Lower lobe of right lung (tissue), 2 donors: ENCODE measurements at places on chromosomes 2 and 18. TPM values are rescaled to one million over a fixed set of nuclear protein-coding genes. Genes with fewer than 3 reads are reported as not detected.
A peak's percentile ranks its signal among the peaks of the same experiment; 100 is the strongest.

DNA sequence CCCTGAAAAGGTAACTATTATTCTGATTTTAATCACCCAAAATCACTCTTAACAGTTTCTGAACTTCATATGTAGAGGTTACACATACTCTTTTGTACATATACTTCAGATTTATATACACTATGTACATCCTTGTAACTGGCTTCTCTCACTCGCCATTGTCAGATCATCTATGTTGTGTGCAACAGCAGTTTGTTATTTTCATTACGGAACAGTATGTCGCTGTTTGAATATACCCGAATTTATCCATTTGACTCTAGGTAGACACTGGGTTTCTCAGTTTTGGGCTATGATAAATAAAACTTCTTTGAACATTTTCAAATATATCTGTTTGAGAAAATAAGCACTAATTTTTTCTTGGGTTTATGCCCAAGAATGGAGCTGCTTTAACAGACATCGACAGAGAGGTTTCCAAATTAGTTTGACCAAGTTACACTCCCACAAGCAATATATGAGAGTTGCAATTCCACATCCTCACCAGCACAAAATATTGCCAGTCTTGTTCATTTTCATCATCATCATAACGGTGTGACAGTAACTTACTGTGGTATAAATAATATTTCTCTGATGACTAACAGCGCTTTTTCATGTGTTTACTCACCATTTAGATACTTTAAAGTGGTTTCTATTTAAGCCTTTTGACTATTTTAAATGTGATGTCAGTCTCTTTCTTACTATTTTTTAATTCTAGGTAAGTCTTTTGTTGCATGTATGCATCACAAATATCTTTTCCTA, 80.9 kb downstream of the SMC6 start:
- DNase-seq: no peak
- H3K27me3 ChIP-seq: no peaks in the 10 kb centered on the region
- H3K27ac ChIP-seq: no peak overlapping the region
- no peak overlapping the region for H3K4me3 ChIP-seq
- H3K36me3 ChIP-seq: peaks cover 34% of the 10 kb centered on the region

The CMPK2 gene
- total RNA-seq: 43.3 TPM

The KIAA2012 gene
- total RNA-seq: 2.8 TPM

The HNRNPA3 gene
- total RNA-seq: 132 TPM

DNA sequence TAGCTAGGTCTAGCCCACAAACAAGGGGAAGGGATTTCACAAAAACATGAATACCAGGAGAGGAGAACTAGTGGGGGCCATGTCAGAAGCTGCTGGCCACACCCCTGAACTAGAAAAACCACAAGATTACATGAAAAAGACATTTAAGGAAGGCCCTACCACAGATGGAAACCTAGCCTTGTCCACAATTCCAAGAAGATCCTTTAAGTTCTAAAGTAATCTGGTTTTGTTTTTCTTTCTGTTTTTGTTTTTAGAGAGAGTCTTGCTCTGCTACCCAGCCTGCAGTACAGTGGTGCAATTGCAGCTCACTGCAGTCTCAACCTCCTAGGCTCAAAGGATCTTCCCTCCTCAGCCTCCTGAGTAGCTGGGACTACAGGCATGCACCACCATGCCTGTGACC, 34.2 kb upstream of the CAB39 start:
- H3K27ac ChIP-seq: no peak overlapping the region
- no peaks in the 10 kb centered on the region for H3K36me3 ChIP-seq
- H3K4me1 ChIP-seq: no peaks in the 10 kb centered on the region

GRCh38 chr18:5237083-5237722, 40.1 kb upstream of the AKAIN1 start:
- H3K27me3 ChIP-seq: no peaks in the 10 kb centered on the region
- peak overlapping the region; percentile 100 for H3K27ac ChIP-seq
- DNase-seq: no peak
- peaks cover 13% of the 10 kb centered on the region for H3K36me3 ChIP-seq
- H3K4me1 ChIP-seq: peaks cover 33% of the 10 kb centered on the region

The MYO7B gene
- total RNA-seq: 5.2 TPM

DNA sequence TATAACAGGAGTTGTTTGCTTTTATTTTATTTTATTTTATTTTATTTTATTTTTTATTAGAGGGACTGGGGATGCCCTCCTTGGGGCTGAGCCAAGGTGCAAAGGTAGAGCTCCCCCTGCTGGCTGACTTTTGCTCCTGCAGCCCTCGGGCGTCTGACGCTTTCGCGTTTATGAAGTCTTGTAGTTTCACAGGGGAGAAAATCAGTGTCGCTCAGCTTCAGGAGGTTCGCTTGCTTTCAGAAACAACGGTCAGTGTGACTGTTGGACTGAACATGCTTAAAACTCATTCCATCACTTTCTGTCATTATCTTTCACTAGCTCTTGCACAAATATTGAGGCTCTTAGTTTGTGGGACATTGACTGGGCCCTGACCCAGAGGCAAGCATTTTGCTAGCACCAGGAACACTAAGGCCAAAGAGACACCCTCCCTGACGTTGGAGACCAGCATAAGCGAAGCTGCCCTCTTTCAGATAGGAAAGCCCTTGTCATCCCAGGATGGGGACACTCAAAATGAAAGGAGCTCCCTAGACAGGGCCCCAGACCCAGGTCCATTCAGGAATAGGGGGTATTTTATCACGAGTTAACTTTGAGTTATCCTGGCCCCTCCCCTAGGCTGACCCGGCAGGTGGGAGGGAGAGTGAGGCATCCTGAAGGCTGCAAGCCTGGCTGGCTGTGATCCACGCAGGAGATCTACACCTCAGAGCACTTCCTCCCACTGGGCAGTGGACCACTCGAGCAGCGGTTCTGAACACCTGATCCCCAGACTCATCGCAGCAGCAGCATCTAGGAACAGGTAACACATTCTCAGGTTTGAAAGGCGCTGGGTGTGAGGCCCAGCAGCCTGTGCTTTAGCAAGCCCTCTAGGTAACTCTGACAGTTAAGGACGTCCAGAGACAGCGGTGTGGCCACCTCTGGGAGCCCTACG, 34.4 kb downstream of the LGALSL start:
- peaks cover 8% of the 10 kb centered on the region for H3K4me1 ChIP-seq
- H3K4me3 ChIP-seq: no peak overlapping the region
- H3K27ac ChIP-seq: no peak overlapping the region
- DNase-seq: peak; percentile 77

DNA sequence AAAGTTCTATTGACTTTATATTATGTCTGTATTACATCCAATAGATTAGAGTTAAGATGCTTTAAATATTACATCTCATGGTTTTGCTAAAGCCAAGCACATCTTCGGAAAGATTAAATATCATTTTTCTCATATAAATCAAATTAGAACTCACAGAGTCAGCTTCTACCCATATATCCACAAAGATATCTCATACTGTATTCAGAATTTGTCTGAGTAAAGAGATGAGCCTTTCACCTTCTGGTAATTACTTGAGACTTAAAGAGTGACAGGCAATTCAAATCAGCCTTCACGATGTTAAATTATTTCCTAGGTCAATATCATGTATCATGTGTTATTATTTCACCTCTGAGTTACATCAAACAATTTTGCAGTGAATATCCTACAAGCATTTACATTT, 13.0 kb downstream of the CCDC178 start:
- no peak for DNase-seq
- no peaks in the 10 kb centered on the region for H3K4me1 ChIP-seq
- H3K27ac ChIP-seq: no peak overlapping the region
- H3K36me3 ChIP-seq: no peaks in the 10 kb centered on the region
- H3K4me3 ChIP-seq: no peak overlapping the region

The DNAJC5G gene
- not detected for total RNA-seq

- no peak for DNase-seq
- no peak overlapping the region for H3K4me3 ChIP-seq
- no peaks in the 10 kb centered on the region for H3K36me3 ChIP-seq
- H3K4me1 ChIP-seq: peaks cover 10% of the 10 kb centered on the region
- no peaks in the 10 kb centered on the region for H3K27me3 ChIP-seq
These were observed 157.4 kb downstream of the ARL4C start for GRCh38 chr2:234339501-234339900.

DNA sequence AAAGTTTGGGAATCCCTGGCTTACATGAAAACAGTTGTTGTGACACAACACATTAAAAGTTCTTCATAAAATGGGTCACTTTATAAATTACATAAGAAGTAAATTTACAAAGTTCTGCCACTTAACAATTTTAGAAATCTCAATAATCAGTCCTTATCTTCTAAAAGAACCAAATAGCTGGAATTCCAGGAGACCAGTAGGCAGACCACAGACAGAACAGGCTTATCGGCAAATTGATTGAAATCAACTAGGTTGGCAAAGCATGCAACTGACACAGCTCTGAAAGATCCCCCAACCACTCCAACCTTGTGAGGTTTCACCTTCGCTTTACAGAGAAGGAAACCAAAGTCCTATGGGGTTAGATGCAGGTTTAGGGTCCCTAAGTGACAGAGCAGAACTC, 103.0 kb downstream of the DNER start:
- no peaks in the 10 kb centered on the region for H3K36me3 ChIP-seq
- H3K4me3 ChIP-seq: no peak overlapping the region
- H3K27ac ChIP-seq: no peak overlapping the region

DNA sequence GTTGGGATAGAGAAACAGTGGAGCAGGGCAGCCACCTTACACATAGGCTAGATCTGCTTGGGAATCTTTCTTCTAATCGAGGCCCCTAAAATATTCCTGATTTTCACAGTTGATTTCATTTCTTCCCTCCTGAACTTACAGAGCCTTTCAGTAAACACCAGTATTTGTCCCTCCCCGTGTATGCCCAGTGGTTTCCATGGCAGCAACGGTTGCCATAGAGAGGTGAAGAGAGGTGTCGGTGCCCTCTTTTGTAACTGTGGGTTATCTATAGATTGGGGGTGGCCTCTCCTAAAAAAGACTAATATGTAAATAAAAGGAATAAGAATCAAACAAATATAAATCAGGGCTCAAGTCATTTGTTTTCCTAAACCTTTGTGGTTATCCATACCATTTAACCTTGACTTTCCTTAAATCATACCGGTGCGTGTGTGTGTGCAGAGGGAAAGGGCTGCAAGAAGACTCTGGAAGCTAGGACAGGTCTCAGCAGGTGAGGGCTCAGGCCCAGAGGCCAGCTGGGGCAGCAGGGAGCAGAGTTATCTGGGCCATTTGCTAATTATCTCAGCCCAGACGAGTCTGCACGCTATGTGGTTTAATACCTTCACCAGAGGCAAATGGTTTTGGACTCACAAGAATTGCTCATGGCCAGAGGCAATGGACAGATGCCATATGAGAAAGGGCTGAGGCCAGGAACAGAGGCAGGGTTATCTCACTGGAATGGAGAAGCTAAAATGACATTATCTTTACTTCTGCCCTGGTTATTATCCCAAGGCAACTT, 35.5 kb downstream of the LIPG start:
- H3K4me3 ChIP-seq: no peak overlapping the region
- H3K4me1 ChIP-seq: no peaks in the 10 kb centered on the region
- H3K27ac ChIP-seq: no peak overlapping the region
- no peaks in the 10 kb centered on the region for H3K36me3 ChIP-seq

DNA sequence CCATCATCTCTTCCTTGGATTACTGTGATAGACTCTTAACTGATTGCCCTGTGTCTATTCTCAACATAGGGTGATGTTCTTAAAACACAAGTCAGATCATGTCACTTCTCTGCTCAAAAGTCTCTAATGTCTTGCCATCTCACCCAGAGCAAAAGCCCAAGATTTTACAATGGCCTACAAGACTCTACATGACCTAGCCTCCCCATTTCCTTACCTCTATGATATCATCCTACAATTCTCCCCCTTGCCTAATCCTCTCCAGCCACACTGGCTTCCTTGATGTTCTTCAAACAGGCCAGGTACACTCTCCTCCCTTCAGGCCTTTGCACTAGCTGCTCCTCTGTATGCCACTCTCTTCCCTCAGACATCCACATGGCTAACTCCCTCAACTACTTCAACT, 55.1 kb downstream of the ROCK1 start:
- H3K27ac ChIP-seq: no peak overlapping the region
- no peaks in the 10 kb centered on the region for H3K27me3 ChIP-seq
- H3K4me1 ChIP-seq: peaks cover 12% of the 10 kb centered on the region
- DNase-seq: no peak
- no peaks in the 10 kb centered on the region for H3K36me3 ChIP-seq

DNA sequence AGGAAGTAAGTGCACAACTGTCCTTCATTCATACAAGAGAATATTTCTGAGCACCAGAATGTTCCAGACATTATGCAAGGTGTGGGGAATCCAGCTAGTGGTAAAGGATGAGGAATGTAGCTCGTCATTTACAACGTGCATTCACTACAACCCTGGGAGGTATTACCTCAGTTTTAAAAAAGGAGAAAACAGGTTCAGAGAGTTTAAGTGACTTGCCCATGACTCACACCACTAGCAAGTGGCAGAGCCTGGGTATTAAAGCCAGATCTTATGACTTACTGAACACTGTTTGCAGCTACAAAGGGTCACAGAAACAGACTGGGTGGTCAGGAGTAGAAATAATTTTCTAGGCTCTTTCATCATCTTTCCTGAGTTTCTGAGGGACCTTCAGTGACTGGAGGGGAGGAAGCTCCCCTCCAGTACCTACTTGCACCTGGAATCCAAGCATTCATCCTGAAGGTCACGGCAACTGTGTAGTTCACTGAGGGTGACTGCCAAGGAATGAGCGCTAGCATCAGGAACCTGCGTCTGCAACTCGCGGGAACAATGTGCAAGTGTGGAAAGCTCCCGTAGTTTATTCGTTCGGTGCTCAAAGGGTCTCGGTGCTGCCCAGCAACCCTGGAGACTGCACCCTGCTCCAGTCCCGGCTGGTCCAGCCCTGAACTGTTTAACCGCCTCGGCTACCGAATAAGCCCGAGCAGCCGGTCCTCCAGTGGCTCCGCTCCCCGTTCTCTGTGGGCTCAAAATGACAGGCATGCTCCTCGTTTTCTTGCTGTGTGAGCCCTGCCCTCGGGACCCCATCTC, 647 bp downstream of the CCDC121 start:
- peaks cover 34% of the 10 kb centered on the region for H3K4me1 ChIP-seq
- peak overlapping the region; percentile 83 for H3K27ac ChIP-seq
- no peaks in the 10 kb centered on the region for H3K27me3 ChIP-seq

GRCh38 chr2:199019898-199020507, 437.7 kb downstream of the SATB2 start:
- H3K27me3 ChIP-seq: no peaks in the 10 kb centered on the region
- no peaks in the 10 kb centered on the region for H3K4me1 ChIP-seq
- no peak for DNase-seq
- no peak overlapping the region for H3K27ac ChIP-seq

- no peak overlapping the region for H3K27ac ChIP-seq
- H3K4me3 ChIP-seq: no peak overlapping the region
- H3K27me3 ChIP-seq: no peaks in the 10 kb centered on the region
- H3K4me1 ChIP-seq: no peaks in the 10 kb centered on the region
- DNase-seq: no peak
These were observed 54.8 kb downstream of the HS6ST1 start for GRCh38 chr2:128263902-128264331.
